ENCODE measurements at places on chromosomes 3 and 15.

GRCh38 chr3:4503050-4503449 lies 9.9 kb downstream of the ITPR1 start:
- DNase-seq, result no peak

GRCh38 chr3:123026565-123027291 lies 835 bp downstream of the SEMA5B start:
- no peak for DNase-seq

DNA sequence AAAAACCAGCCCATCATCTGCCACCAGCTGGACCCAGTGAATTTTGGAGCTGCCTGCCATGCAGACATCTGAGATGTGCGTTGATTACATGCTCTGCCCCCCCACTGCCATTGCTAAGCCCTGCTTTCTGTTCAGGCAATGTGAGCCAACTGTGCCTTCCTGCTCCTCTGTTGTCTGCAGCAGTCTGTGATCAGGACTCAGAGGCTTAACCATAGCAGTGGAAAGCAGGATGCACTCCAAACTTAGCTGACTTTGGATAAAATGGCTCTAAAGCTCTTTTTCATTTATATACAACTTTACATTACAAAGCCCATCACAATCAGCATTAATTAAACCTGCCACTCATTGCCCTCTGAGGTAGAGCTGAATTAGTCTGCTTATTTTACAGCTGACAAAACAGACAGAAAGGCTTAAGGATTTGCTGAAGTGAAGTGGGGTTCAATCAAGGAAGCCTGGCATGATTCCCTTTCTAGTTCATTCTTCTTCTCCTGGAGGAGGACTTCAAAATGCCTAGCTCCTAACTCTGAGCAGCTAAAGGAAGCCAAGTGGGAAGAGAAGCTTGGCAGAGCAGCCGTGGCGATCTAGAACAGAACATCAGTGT lies 15.7 kb upstream of the RPS27L start:
- DNase-seq, result no peak

- no peak for DNase-seq
Measured at GRCh38 chr3:49563040-49563578, 8.8 kb downstream of the BSN start.

DNA sequence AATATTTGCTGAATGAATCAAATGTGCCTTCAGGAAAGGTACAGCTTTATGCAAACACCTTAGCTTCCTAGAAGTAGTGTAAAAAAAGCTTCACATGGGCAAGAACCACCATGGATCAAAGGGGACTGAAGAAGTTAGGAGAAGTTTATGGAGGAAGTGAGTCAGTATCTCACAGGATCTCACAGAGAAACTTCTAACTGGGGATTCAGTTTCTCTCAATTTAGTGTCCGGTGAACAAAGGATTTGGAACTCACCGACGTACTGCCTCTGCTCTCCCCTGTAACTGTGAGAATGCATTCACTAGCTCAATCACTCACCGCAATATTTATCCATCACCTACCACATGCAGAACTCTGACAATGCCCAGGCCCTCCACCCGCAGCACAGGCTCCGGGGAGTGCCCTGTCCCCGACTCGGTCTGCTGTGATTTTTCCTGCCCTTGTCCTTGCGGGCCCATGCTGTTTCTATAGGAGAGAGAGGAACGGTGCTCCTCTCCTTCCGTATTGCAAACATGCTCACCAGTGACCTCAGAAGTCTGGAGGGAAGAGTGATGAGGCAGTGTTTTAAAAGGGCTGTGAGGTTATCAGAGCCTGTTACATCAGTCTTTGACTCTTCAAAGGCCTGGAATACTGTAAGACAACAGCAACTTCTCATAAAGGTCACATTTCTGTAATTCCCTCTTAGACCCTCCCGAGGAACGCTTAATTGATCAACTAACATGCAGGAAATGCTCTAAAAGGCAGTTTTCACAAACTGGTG lies 222.5 kb upstream of the ICE2 start:
- no peak for DNase-seq

DNA sequence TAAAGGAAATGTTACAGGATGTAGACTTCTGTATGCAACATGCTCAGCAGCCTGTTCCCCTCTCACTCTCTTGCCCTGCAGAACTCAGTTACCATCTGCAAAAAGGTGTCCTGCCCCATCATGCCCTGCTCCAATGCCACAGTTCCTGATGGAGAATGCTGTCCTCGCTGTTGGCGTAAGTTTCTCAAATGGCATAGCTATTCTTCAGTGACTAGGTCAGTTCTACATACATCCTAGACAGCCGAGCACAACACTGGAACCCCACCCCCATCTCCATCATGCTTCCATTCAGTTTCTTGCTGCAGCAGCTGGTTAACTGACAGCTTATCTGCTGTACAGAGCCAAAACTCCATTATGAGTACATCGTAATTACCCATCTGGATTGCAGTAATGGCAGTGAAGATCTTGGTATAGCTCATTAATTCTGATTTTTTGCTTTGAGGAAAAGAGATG lies 4.5 kb downstream of the THBS1 start:
- peak; percentile 31 for DNase-seq

- peak; percentile 67 for DNase-seq
Measured at GRCh38 chr15:82108489-82109078, 62.8 kb upstream of the MEX3B start.

GRCh38 chr15:32919749-32920414 lies 202.1 kb downstream of the GREM1 start:
- no peak for DNase-seq

Data from epithelial cell of esophagus (primary cell).